ENCODE measurements at places on chromosomes 16 and 17.

DNA sequence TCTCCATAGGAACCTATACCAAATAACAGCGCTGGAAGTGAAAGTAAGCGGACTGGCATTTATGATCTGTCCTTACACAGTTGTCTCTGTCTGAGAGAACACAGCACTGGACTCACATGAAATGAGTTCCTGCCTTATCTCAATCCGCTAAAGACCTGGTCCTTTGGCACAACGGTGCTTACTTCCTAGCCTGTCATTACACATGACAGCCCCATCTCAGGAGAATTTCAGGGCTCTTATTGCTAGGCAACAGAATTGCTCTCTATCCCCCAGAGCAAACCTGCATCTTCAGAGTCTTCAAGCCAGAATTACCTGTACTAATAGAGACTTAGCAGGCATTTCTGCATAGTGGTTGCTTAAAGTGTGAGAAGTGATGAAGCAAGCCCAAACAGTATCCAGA lies 4.3 kb downstream of the KCNJ2 start:
- DNase-seq: no peak

GRCh38 chr17:73539166-73539565 lies 105.1 kb downstream of the SDK2 start:
- DNase-seq: no peak

DNA sequence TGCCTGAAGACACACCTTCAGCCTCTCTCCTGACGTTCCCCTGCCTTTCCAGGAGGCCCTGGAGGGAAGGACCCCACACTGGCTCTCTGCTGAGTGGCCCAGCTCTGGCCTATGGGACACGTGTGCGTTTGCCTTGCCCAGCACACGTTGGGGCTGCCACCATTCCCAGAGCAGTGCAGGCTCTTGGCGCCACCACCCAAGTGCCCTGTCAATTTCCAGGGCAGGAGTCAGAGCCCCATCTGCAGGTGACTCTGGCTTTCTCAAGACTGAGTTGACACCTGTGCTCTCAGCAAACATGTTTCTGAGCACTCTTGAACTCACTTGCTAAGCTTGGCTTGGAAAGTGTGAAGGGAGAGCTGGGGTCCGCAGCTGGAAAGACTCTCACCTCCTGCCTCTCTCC lies 4.7 kb upstream of the IRF8 start:
- DNase-seq: no peak

DNA sequence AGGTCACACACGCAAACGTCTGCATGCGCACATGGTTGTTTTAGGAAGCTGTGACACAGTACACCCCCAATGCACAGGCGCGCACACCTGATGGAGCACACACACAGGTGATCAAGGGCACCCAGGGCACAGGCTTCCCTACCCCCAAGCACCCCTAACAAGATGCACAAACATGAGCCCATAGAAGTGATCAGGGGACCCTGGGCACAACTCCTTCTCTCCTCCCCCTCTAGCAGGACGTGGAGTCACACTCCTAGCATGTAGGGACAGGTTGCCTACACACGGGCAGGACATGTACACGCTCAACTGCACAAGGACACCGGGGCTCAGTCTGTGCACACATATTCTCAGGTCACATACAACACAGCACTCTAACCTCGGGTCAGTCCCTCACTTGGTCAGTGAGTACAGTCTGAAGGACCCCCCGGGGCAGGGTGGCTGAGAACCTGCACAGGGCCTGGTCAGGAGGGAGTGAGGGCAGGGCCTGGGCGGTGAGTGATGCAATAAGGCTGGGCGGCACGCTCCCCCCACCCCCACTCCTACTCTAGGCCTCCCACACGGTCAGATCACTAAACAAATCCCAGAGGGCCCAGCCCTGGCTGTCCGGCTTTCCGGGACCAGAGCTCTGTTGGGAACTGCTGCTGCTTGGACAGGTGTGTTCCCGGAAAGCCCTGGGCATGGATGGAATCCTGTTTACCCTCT lies 751 bp upstream of the DOC2B start:
- no peak for DNase-seq

Data from effector memory CD8-positive, alpha-beta T cell (primary cell).